MCF 10A (cell line): ENCODE measurements at places on chromosomes 7 and 10. TPM values are rescaled to one million over a fixed set of nuclear protein-coding genes. Genes with fewer than 3 reads are reported as not detected.

GRCh38 chr7:140267381-140268226 is 90.8 kb upstream of the KDM7A start:
- no peak for DNase-seq

Gene DPY19L1
- total RNA-seq = 9.0 and 18.5 TPM in 2 replicates

GRCh38 chr7:113460067-113460466 is 341.7 kb upstream of the SMIM30 start:
- no peak for DNase-seq

Gene CDC14C
- not detected in 2 replicates for total RNA-seq

GRCh38 chr7:150793569-150794238 is 6.5 kb downstream of the TMEM176B start:
- DNase-seq = no peak

DNA sequence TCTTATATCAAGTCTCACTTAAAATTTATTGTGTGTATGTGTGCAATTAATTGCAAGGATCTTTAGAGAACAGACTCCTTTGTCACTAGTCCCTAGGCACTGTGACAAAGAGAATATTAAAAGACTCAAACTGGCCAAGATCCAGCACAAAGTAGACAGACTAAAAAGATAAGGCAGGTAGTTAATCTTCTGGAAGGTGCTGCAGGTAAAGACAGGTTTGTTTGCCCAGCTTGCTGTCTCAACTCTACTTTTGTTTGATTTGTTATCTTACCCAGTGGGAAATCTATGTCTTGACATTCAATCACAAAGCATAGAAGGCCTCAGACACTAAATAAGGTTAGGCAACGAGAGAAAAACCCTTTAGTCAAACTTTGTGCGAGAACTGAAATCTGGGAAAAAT is 807.9 kb upstream of the LRRN3 start:
- no peak for DNase-seq

DNA sequence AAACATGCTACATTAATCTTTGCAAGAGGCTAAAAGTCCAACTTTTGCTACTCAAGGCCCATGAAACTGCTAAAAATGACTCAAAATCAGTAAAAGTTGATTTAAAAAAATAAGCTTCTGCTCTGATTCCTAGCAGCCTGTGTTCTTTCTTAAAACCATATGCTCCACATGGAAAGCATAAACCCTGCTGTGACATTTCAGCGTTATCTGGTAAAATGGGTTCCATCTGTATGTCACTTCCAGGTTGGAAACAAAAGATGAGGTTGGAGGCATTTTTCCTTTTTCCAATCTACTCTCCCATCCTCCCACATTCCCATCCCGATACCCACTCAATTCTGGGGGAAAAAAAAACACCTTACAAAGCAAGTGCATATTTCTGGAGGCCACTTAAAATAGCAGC is 439.5 kb downstream of the NEBL start:
- no peak for DNase-seq
